ENCODE measurements at places on chromosomes 11 and 22.

GRCh38 chr11:134562196-134562595 lies 150.2 kb upstream of the B3GAT1 start:
- no peak for DNase-seq

GRCh38 chr11:112042161-112042960 lies 17.2 kb downstream of the DLAT start:
- no peak for DNase-seq

- no peak for DNase-seq
These were observed 7.5 kb downstream of the KREMEN1 start for GRCh38 chr22:29080106-29080975.

- DNase-seq, result no peak
These were observed 273.6 kb downstream of the OPCML start for GRCh38 chr11:133258751-133259150.

GRCh38 chr11:76615950-76616349 lies 54.6 kb downstream of the LRRC32 start:
- DNase-seq, result no peak

- no peak for DNase-seq
These were observed 28.7 kb downstream of the EIF3F start for GRCh38 chr11:8015753-8016239.

DNA sequence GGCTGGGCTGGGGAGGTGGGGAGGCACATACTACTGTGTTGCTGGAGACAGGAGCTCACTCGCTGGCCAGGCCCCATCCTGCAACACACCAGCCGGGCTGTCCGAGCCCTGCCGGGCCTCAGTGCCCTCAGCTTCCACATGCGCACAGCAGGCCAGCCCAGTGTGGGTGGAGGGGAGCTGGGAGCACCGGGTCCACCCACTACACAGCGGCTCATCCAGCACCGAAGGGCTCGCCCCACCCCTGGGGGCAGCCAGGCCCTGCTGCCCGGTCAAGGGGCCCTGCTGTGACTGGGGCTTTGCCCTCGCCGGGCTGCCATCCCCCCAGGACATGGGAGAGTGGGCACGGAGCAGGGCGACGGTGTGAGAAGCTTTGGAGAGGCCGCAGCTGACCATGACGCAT lies 9.3 kb downstream of the TTLL8 start:
- no peak for DNase-seq

GRCh38 chr11:119625206-119625978 lies 103.6 kb downstream of the NECTIN1 start:
- DNase-seq, result no peak

DNA sequence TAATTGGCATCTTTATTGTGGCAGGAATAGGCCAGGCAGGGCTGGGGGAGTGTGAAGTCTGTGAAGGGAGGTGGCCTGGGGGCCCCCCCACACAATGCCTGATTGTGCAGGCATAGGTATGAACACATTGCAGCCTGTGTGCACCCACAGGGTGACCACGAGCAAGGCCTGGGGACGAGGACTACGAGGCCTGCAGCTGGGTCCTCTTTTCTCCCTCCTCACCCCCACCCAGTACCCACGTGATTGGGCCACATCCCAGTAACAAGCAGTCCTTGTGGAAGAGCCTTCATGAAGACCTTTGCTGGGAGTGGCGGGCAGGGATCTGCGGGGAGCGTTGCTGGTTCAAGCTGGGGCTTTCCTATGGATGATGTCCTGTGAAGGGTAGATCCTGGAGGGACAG lies 29.3 kb downstream of the ZBTB16 start:
- no peak for DNase-seq

- no peak for DNase-seq
These were observed 17.7 kb downstream of the RAB30 start for GRCh38 chr11:83054001-83054400.

DNA sequence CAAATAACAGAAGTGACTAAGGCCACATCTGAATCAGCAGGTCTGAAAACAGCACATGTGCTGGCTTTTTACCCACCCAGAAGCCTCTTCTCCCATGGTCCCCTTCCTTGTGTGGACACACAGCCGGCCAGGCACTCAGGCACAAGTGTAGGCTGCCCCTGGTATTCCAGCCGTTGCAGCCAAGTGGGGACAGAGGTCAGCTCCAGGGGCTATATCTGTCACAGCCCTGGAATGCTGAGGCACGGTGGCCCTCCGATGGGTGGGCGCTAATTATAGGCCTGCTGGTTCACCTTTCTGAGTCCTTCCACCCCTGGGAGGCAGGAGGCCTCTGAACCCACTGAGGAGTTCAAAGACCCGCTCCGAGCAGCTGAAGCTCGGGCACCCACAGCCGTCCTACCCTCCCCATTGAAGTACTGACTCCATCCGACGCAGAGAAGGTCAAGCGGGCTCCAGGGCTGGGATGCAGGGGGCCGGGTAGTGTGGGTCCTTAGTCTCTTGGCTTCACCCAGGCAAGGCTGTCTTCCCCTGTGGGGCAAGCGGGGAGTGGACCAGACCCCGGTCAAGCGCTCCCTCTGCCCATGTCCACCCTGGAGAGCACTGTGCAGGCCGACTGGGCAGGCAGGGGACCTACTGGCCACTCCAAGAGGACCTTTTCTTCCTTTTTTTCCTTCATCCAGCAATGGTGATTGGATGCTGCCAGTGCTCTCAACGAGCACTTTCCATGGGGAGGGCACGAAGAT lies 14.3 kb downstream of the FGF3 start:
- DNase-seq, result no peak

- no peak for DNase-seq
These were observed 158.5 kb downstream of the ADAMTS15 start for GRCh38 chr11:130606781-130607511.

All from SK-N-MC (cell line).